Memory B cell (primary cell): ENCODE measurements at places on chromosomes 16 and 17.

DNA sequence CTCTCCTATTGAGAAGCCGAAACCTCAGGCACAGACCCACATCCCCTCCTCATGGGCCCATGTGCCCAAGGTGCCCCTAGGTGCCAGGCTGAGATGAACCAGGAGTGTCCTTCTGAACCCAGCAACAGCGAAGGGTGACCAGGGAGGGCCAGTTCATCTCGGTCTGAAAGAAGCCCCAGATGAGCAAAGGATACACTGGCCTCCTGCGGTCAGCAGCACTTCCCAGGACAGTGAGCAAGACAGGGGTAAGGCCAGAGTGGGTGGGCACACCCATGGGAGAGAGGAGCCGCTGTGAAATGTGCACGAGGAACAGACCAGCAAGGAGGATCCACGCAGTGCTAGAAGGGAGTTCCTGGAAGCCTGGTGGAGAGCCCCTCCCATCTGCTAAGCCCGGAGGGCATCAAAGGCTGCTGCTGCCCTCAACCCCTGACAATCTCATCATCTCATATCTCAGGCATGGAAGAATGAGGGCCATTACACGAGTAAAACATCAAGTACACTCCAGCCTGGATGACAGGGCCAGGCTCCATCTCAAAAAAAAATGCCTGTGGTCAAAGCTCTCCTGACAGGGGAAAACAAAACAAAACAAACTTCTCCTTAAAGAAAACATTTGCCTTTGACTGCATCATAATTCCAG, 3.3 kb upstream of the HBZ start:
- DNase-seq = no peak

GRCh38 chr17:49915670-49916069, 53.3 kb upstream of the DLX4 start:
- DNase-seq = no peak

DNA sequence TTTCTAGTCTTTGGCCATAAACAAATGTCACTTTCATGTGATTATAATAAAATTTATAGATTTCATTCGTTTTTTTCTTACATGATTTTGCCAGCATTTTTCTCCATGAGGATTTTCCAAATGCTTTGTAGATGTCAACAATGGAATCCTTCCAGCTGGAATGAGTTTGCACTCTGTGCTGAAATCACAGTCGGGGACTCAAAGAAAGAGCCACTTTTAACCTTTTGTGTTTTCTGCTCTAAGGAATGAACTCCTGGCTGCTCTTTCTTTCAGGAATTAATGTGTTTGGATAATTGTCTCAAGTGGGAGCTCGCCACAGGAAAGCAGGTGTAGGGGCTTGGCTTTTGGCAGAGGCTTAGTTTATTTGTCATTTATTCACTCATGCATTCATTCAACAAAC, 372.3 kb upstream of the SALL1 start:
- no peak for DNase-seq

GRCh38 chr17:79777120-79777893, 641 bp upstream of the CBX2 start:
- no peak for DNase-seq

- DNase-seq = no peak
These were observed 7.8 kb upstream of the PSMC3IP start for GRCh38 chr17:42585353-42585752.

DNA sequence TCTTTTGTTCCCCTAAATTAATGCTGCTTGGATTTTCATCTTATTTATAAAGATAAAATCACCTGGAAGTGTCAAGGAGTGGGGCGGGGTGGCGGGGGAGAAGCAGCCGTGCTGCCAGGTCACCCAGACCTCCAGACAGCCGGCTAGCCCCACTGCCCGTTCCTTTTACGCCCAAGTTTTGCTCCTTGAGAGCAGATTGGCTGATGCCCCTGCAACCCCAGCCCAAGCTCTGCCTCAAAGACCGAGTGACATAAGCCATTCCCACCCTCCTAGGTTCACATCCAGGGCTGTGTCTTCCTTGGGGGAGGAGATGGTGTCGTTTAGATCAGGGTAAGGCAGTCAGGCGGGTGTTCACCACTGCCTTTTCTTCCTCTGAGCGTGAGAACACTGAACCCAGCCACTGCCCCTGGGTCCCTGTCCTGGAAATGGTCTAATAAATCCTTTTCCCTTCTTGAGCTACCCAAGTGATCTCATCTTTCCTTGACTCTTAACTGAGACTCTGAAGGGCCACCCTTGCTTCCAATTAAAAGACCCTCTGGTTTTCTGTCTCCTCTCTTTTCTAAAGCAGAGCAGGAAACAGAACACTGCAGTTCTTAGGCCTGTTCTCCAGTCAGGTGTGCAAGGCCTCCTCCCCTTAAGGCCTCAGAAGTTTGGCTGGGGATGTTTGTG, 5.7 kb downstream of the PDF start:
- DNase-seq = no peak

GRCh38 chr17:34607917-34608316, 28.5 kb downstream of the TMEM132E start:
- DNase-seq = no peak
